Left ventricle myocardium superior (tissue), 1 donor: ENCODE measurements at places on chromosomes 13 and 19. TPM values are rescaled to one million over a fixed set of nuclear protein-coding genes. Genes with fewer than 3 reads are reported as not detected.

DNA sequence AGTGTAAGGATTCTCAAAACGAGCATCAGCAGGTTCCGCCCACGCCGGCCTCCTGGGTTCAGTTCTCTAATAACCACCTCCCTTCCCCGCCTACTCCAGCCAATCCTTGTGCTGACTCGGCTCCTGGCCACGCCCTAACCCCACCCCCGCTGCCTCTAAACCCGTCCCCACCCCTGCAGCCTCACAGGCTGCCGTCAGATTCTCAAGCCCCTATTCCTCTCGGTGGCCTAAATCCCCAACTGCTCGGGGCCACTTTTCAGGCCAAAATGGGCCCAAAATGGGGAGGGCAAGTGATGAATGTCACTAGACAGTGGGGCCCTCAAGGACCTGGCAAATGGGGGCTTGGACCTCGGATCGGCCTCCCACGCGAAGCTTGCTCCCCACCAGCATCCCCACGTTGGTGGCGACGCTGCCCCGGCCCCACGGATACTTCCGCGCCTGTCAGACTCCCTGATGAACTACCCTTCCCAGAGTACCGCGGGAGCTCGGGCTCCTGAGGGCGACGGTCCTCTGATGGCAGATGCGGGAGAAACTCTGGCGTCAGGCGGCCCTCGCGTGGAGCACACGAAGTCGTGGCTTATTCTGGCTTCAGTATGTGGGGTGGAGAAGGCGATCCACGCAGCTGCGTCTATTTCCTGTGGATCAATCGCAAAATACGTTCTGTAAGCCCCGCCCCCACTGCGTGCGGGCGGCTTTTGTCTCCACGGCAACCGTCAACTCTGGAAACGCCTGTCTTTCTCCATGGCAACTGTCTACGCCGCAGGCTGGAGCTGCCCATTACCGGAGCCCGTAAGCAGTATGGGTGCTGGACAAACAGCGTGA is 24.8 kb downstream of the ZNF473 start:
- peak; percentile 88 for DNase-seq

DNA sequence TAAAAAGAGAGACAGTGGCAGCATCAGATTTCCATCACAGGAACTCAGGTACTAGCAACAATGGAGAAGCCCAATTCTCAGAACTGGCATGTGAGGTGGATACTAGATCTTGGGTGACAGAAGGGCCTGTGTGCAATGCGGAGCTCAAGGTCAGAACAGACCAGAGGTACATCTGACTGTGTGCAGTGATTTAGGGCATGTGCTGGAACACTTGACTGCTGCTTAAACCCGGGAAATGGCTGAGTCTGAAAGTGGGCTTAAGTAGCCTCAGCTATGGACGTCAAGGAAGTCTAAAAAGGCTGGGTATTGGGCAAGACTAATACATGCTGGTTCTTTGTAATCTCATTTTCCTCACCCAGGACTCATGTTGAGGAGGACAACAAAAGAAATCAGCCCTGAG is 182.2 kb downstream of the LACC1 start:
- DNase-seq = no peak

DNA sequence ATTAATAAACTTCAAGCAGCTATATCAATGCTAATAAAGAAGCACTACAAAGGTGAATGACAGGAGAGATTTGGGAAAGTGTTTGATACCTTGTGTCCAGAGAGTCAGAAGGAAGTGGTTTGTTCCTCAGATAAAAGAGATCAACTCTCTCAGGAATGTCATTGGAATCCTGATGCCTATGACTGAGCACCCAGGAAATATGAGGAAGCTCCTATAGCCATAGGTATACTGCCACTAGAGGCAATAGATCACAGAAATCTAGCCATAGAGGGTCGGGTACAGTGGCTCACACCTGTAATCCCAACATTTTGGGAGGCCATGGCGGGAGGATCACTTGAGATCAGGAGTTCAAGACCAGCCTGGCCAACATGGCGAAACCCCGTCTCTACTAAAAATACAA is 612.6 kb downstream of the DACH1 start:
- no peak for DNase-seq

Gene TPTE2
- not detected for total RNA-seq

Gene IZUMO2
- not detected for total RNA-seq

Gene FAM32A
- total RNA-seq = 38.8 TPM

Gene GGN
- 0.15 TPM for total RNA-seq

Gene PNMA8A
- total RNA-seq = 9.4 TPM

GRCh38 chr13:25943081-25943480 is 108.7 kb downstream of the SHISA2 start:
- DNase-seq = no peak

Gene PLA2G4C
- total RNA-seq = 34.9 TPM

GRCh38 chr19:17576758-17577456 is 21.5 kb downstream of the COLGALT1 start:
- peak; percentile 54 for DNase-seq

Gene ZNF724
- total RNA-seq = 1.1 TPM

GRCh38 chr13:48975856-48976575 is at the start of gene FNDC3A:
Gene FNDC3A (plus strand): TSS chr13:48975912. CDS start chr13:49006191, 30,279 bp downstream.
- peak; percentile 91 for DNase-seq

- no peak for DNase-seq
Measured at GRCh38 chr19:42057846-42058245, 12.2 kb downstream of the GRIK5 start.

GRCh38 chr19:1037621-1038064 is 2.3 kb upstream of the ABCA7 start:
- DNase-seq = no peak

DNA sequence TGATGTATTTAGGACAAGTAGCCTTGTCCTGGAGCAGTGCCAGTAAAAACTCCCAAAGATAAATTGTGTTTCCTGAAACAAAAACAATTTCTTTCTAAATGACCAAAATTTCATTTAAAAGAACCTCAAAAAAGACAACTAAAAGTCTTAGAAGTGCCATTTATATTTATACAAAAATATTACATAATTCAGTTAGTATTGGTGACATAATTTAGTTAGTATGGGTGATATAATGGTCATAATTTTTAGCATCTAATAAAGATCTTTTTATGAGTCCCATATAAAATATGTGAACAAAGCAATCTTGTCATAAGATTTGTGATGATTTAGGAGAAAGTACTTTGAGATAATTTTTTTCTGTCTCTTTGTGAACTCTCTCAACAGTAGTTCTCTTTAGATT is 76.0 kb downstream of the ELF1 start:
- DNase-seq = no peak

Gene ZNF69
- 4.0 TPM for total RNA-seq

- DNase-seq = no peak
Measured at GRCh38 chr13:29597706-29598105, 2.2 kb upstream of the SLC7A1 start.

- peak; percentile 41 for DNase-seq
Measured at GRCh38 chr13:30872685-30873461, 33.2 kb upstream of the MEDAG start.

DNA sequence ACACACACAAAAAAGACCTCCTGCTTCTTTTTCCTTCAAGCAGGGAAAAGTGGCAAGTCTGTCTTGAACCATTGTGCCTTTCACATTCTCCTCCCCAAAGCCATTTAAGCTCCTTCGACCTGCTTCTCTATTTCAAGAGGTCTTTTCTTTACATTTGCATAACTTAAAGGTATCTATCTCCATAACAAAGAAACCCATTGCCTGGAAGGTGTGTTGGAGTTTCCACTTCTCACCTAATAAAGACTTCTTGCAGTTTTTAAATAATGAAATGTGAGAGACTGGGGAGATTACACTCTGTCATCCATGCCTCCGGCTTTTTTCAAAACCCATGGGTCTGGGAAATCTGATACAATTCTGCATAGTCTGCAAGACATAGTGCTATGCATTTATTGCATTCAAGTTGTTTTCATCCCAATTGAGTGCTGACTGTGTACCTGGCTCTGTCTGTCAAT is 41.8 kb upstream of the NBEA start:
- no peak for DNase-seq

- DNase-seq = no peak
Measured at GRCh38 chr19:8512115-8512967, 1.6 kb downstream of the ZNF414 start.

DNA sequence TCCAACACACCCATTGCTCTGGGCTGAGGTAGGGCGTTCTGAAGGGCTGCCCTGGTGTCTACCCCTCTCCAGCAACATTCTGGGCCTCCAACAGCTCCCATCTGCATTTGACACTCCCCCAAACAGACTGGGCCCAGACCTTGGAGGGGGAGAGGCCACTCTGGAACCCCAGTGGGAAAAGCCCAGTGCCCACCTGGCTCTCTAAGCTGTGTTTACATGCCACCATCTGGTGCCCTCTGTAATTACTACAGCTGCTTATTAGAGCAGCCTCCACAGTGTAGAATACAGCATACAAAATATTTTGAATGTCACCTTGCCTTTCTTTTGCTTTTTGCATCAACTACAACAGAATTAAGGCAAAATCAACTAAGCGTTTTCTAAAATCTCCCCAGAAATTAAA is 35.8 kb upstream of the TM9SF2 start:
- DNase-seq = no peak

Gene IGFL4
- not detected for total RNA-seq

Gene RASGRP4
- total RNA-seq = 1.2 TPM

- no peak for DNase-seq
Measured at GRCh38 chr13:27405546-27406134, 18.8 kb upstream of the GTF3A start.

DNA sequence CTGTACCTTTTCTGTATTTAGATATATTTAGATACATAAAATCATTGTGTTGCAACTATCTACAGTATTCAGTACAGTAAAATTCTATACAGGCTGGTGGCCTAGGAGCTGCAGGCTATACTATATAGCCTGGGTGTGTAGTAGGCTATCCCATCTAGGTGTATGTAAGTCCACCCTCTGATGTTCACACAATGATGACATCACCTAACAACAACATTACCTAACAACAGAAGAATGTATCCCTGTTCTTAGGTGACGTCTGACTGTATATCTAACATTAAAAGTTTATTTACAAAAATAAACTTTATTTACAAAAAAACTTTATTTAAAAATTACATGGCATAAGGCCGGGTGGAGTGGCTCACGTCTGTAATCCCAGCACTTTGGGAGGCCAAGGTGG is 28.3 kb upstream of the ZFP30 start:
- DNase-seq = no peak

GRCh38 chr19:15417699-15418098 is 1.1 kb downstream of the AKAP8L start:
- DNase-seq = no peak

GRCh38 chr19:51607920-51608562 is 22.2 kb downstream of the SIGLEC5 start:
- DNase-seq = peak; percentile 86

DNA sequence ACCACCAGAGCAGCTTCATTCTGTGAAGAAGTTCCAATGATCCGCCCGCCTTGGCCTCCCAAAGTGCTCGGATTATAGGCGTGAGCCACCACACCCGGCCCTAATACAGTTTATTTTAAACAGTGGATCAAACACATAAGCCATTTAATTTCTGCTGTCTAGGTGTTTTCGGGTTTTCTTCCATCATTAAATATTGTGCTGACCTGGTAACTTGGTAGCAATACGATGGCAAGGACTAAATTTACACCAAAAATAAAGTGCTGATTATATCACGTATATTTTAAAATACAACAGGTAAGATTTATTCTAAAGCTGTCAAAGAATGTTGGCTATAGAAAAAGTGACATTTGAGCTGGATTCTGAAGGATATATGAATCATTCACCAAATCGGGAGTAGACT is 1.3 kb downstream of the MED4 start:
- DNase-seq = no peak

DNA sequence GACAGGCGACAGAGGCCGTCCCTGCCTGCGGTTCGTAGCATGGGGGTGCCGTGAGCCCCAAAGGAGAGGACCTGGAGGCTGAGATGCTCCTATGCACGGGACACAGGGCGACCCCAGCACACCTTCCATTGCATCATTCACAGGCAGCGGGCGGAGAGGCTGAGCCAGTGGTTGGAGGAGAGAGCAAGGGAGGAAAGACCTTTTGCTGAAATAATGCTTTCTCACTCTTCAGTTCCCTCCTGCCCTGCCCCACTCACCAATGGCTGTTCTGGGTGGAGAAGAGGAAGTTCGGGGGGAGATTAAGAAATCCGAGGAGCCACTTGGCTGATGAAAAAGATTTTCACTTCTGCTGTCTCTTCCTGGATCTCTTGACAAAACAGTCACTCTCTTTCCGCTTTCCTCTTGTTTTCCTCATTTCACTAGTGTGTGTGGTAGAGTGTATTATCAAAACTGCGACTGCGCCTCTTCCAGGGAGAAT is at the start of gene NLRP12:
TSS of gene NLRP12 (minus strand) at position 181 of the 478 bp plus-strand sequence. CDS start at position 41, 140 bp downstream.
- peak; percentile 34 for DNase-seq

Gene ALOX5AP
- total RNA-seq = 10.1 TPM

Gene CRB3
- not detected for total RNA-seq

Gene TNFSF11
- not detected for total RNA-seq

- DNase-seq = peak; percentile 64
Measured at GRCh38 chr19:47427241-47428176, 8.2 kb upstream of the MEIS3 start.

DNA sequence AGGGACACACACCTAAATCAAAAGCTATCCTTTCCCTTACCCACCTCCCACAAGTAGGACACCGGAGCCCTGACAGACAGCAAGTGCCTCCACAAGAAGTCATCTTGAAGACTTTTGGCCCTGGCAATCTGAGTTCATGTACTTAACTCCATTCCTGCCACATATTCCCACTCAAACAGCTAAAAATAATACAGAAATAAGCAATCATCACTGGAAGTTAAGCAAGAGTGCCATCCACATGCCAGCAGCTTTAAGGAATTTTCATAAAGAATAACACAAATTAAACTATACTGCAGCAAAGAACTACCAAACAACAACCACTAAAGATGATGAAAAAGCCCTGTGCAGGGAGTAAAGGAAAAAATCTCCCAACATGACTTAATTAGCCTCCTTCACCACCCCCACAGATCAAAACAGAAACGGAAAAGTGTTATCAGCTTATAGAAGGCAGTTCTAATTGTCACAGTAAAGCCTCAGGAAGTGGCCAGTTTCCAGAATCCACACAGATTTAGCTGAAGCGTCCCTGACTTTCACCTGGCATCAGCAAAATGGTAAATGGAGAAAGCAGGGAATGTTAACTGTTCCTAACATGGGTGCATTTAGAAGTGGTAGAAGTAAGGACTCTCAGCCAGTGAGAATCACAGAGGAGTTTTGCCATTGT is 343.9 kb downstream of the TBC1D4 start:
- DNase-seq = no peak

- no peak for DNase-seq
Measured at GRCh38 chr19:40598918-40599307, 2.3 kb upstream of the LTBP4 start.

GRCh38 chr13:102530751-102531150 is 66.0 kb upstream of the TPP2 start:
- no peak for DNase-seq

GRCh38 chr13:113915786-113916329 is 52.0 kb upstream of the GAS6 start:
- DNase-seq = no peak

Gene C19orf67
- not detected for total RNA-seq
